ENCODE measurements at places on chromosomes 4 and X.
A peak's percentile ranks its signal among the peaks of the same experiment; 100 is the strongest.

DNA sequence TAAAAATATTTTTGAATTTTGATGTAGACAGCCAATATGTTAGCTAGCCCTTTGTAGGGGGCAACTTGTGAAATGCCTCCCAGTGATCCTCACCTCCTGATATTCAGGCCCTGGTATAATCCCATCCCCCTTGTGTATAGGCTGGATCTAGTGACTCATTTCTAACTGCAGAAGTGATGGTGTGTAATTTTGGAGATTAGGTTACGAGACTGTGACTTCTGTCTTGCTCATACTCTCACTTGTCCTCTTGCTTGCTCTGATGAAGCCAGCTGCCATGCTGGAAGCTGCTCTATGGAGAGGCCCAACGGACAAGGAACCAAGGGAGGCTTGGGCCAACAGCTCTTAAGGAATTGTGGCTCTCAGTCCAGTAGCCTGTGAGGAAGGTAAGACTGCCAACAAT is 61.7 kb downstream of the GPR82 start:
- DNase-seq: peak; percentile 22

DNA sequence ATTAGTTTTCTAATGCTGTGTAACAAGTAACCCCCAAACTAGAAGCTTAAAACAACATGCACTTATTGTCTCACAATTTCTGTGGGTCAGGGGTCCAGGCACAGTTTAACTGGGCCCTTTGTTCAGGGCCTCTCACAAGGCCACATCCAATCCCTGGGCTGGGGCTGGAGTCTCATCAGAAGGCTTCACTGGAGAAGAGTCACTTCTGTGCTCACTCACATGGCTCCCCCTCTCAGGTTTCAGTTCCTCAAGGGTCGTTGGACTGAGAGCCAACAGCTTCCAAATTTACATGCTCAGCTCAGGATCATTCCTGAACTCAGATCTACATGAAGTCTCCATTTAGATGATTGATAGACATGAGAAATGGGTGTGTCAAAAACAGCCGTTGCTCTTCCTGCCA is 77.1 kb downstream of the EVC start:
- no peak for DNase-seq

GRCh38 chr4:120130786-120131185 is 64.1 kb upstream of the MAD2L1 start:
- DNase-seq: no peak

GRCh38 chr4:77605210-77605902 is at the start of gene CXCL13:
TSS of gene CXCL13 (plus strand) at chr4:77605820. CDS start at chr4:77605866, 46 bp downstream.
- no peak for DNase-seq

DNA sequence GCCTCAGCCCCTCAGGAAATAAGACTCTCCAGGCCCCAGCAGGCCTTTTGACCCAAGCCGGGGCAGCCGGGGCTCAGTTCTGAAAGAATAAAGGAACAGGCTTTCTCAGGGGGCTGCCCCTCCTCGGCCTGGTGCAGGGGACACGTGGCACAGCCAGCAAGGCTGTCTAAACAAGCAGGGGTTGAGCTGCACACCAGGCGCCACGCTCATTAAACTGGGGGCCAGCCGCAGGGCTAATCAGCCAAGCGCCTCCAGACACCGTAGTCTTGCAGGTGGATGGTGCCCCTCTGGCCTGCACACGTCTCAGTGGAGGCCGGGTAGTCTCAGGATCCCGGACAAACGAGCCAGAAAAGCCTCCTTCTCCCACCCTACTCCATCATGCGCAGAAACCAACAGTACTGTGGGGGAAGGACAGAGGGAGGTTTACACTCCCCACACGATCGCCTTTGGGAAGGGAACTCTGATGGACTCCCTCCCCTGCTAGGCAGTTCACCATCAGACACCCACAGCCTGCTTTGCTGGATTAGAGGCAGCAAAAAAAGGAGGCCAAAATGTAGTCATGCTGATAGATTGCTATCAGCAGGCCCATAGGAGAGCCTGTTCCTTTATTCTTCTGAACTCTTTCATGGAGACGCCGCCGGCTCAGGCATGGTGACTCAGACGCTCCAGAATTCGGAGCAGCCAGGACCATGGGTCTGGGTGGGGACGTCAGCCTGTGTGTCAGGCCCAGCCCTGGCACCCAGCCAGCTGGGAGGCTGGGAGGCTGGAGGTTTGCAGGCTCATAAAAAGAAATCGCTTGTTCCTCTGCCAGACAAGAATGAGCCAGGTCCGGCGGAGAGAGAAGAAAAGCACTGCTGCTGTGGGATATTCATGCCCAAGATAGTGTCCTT is 342.4 kb downstream of the BCOR start:
- DNase-seq: peak; percentile 98

Data from astrocyte of the spinal cord (primary cell).